ENCODE measurements at places on chromosomes 16 and 17.
A peak's percentile ranks its signal among the peaks of the same experiment; 100 is the strongest.

DNA sequence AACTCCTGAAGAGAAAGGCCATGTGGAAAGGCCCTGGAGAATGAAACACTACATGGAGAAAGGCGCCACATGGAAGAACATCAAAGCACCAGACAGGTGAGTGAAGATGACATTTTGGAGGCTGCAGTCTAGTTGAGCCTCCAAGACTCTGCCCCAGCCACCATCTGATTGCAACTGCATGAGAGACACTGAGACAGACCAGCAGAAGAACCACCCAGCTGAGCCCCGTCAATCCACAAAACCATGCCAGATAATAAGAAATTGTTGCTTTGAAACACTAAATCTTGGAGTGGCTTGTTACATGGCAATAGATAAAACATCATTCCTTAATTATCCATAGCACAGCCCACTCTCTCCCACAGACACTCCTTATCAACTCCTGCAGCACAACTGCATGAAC is 4.8 kb downstream of the GAS7 start:
- DNase-seq = no peak

GRCh38 chr16:89358030-89359005 is 132.0 kb downstream of the ANKRD11 start:
- DNase-seq = no peak

DNA sequence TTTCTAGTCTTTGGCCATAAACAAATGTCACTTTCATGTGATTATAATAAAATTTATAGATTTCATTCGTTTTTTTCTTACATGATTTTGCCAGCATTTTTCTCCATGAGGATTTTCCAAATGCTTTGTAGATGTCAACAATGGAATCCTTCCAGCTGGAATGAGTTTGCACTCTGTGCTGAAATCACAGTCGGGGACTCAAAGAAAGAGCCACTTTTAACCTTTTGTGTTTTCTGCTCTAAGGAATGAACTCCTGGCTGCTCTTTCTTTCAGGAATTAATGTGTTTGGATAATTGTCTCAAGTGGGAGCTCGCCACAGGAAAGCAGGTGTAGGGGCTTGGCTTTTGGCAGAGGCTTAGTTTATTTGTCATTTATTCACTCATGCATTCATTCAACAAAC is 372.3 kb upstream of the SALL1 start:
- no peak for DNase-seq

- DNase-seq = no peak
Measured at GRCh38 chr17:40666331-40666730, 1.4 kb upstream of the KRT222 start.

DNA sequence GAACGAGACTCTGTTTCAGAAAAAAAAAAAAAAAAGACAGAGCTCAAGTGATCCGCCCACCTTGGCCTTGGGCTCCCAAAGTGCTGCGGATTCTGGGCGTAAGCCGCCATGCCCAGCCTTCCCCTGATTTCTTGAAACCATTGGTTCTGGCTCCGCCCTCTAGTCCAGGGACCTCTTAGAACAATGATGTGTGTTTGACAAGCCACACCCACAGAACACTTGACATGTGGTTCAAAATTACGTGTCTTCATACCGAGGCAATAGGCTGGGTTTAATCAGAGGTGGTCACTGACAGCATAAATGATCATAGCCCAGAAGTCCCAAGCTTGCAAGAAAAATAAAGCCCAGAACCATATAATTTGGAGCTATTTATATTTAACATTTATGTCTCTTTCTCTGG is 23.0 kb downstream of the KNOP1 start:
- DNase-seq = no peak

DNA sequence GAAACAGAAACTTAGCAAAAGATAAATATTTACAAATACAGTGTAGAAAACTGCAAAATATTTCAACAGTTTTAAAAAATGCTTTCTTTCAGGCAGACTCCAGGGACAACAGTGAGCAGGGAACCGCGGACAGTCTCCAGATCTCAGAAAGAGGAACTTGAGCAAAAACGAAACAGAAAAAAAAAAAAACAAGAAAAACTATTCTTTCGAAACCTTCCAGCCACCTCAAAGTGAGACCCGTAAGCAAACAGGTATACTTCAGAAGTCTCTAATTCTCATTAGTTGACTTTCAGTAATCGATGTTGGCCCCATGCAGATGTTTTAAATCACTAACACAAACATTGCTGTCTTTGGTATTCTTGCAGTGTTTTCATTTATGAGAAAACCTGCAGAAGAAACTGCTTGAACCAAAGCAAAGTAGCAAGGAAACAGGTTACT is 15.7 kb upstream of the CCL1 start:
- no peak for DNase-seq

GRCh38 chr17:6576038-6576785 is 19.9 kb upstream of the PITPNM3 start:
- no peak for DNase-seq

- DNase-seq = no peak
Measured at GRCh38 chr16:56944954-56945839, 13.3 kb downstream of the HERPUD1 start.

DNA sequence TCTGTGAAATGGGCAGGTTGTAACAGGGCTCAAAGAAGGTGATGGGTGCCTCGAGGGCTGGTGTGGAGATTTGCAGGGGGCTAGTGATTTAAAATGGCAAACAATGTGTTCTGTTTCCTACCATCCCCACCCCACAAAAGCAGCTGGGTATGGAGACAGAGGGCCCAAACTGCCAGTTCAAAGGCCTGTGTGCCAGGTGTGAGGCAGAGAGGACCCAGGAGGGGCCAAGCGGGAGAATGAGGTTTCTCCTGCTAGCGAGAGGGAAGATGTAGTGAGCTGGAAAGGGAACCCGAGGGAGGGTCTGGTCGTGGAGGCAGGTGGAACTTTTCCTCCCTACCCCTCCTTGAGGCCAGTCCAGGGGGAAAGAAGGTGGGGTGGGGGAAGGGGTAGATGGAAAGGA is 39.4 kb downstream of the LAT start:
- DNase-seq = no peak

DNA sequence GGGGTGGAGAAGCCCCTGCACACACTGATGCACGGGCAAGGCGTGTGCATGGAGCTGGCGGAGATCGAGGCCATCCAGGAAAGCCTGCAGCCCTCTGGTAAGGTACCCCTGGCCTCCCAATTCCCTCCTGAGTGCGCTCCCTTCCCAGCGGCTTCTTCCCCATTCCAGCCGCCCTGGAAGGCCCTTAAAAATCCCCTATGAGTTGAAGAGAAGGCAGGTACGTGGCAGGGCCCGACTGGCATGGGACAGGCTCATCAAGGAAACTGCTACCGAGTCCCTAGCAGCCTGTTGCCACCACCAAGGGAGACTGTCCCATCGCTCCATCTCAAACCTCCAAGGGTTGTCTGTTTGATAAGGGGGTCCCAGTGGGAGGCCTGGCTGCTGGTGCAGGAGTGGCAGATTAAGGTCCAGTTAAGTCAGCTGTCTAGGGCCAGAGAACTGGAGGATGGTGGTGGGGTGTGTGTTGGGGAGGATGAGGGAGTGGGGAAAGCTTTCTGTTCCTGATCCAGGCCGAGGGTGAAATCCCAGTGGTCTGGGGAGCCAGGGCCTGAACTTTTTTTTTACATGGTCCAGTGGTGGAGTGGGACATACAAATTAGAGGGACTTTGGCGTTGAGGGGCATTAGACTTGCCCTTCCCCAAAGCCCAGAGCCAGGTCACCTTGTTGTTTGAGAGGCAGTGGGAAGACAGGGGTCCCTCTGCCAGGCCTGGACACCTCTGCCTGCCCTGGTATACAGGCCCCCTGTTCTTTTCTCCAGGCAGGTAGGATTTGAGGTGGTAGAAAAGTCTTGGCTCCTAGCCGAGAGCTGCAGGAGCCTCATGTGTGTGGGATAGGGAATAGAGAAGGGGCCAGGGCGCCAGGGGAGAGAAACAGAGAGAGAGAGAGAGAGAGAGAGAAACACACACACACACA is 994 bp downstream of the IGFBP4 start:
- DNase-seq = no peak

GRCh38 chr17:29760279-29761039 is 137.7 kb upstream of the CORO6 start:
- DNase-seq = peak; percentile 32

DNA sequence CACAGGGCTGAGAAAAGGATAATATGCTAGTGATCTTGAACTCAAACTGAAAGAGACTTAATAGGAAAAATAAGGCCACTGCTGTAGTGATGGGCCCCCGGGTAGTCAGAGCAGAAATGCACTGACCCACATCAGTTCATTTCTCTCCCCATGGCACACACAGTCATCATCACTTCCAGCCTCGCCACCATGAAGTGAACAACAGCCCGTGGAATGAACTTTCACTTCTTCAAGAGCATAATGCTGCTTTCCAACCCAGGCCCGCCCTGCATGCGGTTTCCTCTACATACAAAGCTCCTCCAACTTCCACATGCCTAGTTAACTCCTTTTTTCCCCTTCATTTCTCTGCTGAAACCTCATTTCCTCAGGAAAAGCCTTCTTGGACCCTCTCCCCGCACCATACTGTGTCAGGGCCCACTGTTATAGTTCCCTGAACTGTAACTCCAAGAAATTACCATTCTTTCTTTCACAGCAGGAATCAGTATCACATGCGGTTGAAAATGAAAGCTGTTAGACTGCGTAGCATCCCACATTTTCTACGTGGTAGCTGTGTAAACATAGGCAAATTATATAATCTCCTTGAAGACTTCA is 65.8 kb upstream of the SMIM36 start:
- DNase-seq = no peak

- no peak for DNase-seq
Measured at GRCh38 chr17:58541249-58541648, 26.8 kb upstream of the MTMR4 start.

Measured in stimulated activated CD8-positive, alpha-beta memory T cell treated with anti-CD3 and anti-CD28 coated beads, Interleukin-4, amount 100 ng/mL, for 4 hours (primary cell).